ENCODE measurements at places on chromosomes 6 and 20.
A peak's percentile ranks its signal among the peaks of the same experiment; 100 is the strongest.

DNA sequence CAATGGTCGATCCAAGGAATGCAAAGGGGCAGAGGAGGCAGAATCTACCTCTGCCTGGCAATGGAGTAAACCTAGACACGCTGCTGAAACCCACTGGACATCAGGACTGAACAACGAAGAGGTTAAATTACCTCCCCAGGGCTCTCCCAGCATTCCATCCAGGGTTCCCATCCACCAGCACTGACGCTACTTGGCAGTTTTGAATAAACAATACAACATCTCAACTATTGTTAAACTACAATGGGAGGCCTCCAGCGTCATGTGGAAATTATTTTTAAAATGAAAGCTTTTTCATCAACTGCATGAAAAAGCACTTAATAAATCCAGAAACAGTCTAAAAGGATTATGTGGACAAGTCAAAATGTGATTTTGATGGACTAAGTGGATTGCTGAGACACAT, 96.8 kb upstream of the NHSL1 start:
- H3K27me3 ChIP-seq, result peaks cover 3% of the 10 kb centered on the region
- peaks cover 18% of the 10 kb centered on the region for H3K4me1 ChIP-seq
- H3K27ac ChIP-seq, result no peak overlapping the region
- H3K4me3 ChIP-seq, result no peak overlapping the region
- H3K36me3 ChIP-seq, result no peaks in the 10 kb centered on the region

GRCh38 chr6:15901141-15902115, 227.5 kb upstream of the MYLIP start:
- H3K4me1 ChIP-seq, result peaks cover 5% of the 10 kb centered on the region
- H3K4me3 ChIP-seq, result no peak overlapping the region
- no peaks in the 10 kb centered on the region for H3K36me3 ChIP-seq
- DNase-seq, result no peak

GRCh38 chr6:88814909-88815308, 148.5 kb downstream of the RNGTT start:
- H3K4me3 ChIP-seq, result no peak overlapping the region
- no peak for DNase-seq

DNA sequence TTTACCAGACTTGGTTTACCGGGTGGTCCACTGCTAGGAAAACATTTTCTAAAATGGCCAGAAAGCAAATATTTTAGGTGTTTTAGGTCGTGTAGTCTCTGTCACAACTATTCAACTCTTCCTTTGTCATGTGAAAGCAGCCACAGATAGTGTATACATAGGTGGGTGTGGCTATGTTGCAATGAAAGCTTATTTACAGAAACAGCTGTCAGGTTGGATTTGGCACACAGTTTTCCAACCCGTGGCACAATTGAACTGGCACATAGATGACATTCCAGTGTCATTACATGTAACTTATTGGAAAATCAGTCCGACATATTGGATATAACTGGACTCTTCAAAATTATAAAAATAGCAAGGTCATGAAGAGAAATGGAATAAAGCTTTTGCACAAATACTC, 68.9 kb upstream of the KCNQ5 start:
- H3K27me3 ChIP-seq, result peaks cover 4% of the 10 kb centered on the region
- no peaks in the 10 kb centered on the region for H3K36me3 ChIP-seq
- peaks cover 22% of the 10 kb centered on the region for H3K4me1 ChIP-seq
- H3K4me3 ChIP-seq, result no peak overlapping the region
- DNase-seq, result no peak
- H3K27ac ChIP-seq, result no peak overlapping the region

- peaks cover 5% of the 10 kb centered on the region for H3K36me3 ChIP-seq
- H3K4me3 ChIP-seq, result no peak overlapping the region
Measured at GRCh38 chr6:22110061-22110460, 186.8 kb downstream of the PRL start.

GRCh38 chr6:35468980-35469750, 964 bp downstream of the RPL10A start:
- H3K27me3 ChIP-seq, result peaks cover 14% of the 10 kb centered on the region
- peak overlapping the region; percentile 91 for H3K27ac ChIP-seq
- DNase-seq, result no peak
